Activated CD4-positive, CD25-positive, alpha-beta regulatory T cell (primary cell): ENCODE measurements at places on chromosomes 4 and X.

DNA sequence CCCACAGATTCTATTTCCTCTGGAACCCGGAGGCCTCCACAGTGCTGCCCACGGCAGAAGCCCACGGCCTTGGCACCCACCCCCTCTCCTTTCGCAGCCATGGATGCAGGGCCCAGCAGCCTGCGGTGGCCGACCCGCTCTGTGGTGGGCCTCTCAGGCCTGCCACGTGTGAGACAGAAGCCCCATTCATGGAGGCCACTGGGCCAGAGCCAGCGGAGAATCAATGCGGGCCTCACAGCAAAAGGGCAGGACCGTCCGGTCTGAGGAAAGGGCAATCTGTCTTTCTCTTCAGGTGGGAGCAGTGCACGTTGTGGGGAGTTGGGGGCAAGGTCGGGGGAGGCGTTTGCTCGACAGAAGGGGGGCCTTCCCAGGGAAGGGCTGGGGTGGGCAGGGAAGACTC is 8.4 kb upstream of the HAUS7 start:
- DNase-seq = no peak

DNA sequence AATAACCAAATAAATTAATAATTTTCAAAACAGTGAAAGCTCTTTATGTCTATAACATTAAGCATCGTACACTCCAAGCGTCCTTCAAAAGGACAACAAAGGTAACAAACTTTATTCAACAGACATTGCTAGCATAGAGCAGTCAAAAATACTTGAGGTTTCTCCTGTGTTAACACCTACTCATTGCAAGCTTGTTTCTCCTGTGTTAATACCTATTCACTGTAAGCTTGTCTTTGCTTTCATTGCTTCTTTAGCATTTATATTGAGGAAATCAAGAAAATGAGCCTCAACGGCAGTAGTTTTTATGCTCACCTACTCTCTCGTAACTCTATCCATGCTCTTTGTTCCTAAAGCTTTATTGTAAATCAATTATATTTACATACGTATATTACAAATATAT is 3.5 kb downstream of the SPOCK3 start:
- DNase-seq = no peak

- DNase-seq = no peak
Observed at GRCh38 chr4:166594326-166594946, 639.9 kb downstream of the SPOCK3 start.

GRCh38 chrX:54602563-54602962 is 72.5 kb downstream of the GNL3L start:
- DNase-seq = no peak

GRCh38 chr4:3342182-3342854 is 49.5 kb downstream of the RGS12 start:
- DNase-seq = no peak

DNA sequence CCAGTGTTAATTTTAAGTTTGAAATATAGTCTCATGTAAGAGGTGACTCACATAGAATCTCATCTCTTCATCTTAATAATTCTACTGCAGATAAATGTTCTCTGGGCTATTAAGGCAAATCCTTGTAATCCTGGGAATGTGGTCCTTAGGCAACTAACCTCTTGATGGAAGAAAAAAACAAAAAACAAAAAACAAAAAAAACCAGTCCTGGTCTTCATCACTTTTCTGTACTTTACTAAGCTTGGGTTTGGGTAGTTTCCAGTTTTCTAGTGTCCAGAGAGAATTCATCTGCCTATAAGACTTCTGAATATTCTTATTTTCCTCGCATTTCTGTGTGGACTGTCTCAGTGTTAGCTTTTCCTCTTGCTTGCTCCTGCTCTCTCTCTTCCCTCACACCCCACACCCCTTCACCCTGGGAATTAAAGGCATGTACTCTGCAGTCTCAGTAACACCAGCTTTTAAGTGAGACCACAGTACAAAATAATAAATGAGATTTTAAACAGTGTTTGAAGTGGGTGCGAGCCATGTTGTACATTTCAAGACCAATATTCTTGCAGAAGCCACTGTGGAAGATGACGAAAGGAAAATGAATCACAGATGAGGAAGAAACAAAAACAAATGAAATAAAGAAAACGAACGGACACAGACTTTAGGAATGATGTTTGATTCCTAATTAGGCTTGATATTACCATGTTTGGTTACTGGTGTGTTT is 51.7 kb downstream of the HAND2 start:
- no peak for DNase-seq

DNA sequence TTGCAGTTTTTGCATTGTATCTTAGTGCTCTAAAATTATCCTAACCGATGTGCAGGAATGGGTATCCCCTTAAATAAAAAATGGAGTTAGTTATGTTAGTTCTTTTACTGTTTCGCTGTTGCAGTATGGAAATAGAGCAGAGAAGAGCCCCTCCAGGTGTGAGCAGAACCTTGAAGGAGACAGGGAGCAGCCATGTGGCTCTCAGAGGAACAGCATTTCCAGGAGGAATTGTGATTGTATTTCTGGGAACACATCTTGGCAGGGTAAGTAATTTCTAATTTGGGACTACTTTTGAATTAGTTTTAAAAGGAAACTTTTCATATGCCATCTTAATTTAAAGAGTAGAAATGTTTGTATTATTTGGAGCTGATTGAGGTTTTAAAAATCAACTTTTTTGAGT is 5.3 kb upstream of the CCDC158 start:
- DNase-seq = no peak

DNA sequence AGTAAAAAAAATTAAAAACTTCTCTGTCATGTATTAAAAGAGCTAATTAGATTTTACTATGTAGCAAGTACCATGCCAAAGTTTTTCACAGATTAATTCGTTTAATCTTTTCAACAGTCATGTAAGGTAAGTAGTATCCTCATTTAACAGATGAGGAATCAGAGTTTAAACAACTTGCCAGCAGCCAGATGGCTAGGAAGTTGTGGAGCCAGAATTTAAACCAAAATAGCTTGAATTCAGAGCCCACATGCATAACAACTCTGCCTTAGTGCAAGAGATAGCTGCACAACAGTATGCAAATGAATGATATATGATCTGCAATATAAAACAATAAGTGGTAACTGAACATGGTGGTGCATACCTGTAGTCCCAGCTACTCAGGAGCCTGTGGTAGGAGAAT is 75.3 kb downstream of the NAP1L3 start:
- no peak for DNase-seq

DNA sequence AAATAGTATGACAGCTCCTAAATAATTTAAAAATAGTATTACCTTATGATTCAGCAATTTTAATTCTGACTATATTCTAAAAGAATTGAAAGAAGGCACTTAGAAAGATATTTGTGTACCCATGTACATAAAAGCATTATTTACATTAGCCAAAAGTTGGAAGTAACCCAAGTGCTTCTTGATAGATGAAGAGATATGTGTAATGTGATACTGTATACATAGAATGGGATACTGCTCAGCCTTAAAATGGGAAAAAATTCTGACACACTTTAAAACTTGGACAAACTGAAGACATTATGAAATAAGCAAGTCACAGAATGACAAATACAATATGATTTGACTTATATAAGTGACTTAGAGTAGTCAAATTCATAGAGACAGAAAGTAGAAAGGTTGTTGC is 112.2 kb downstream of the IDS start:
- no peak for DNase-seq

GRCh38 chr4:168101026-168101425 is 8.7 kb downstream of the ANXA10 start:
- DNase-seq = no peak

GRCh38 chr4:158008551-158009218 is 164.1 kb downstream of the GASK1B start:
- no peak for DNase-seq

DNA sequence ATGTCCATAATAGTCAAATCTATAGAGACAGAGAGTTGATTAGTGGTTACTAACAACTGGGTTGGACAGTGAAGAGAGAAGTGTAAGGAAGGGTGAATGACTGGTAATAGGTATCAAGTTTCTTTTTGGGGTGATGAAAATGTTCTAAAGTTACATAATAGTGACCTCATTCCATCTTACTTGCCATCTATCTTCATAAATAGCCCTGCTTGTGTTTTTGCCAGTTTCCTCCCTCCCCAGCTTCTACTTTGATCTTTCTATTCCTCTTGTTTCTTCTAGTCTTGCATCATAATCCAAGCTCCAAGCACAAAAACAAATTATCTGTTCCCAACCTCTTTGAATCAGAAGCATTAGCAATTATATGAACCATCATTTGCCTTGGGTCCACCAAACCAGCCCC is 40.2 kb upstream of the TET2 start:
- no peak for DNase-seq

DNA sequence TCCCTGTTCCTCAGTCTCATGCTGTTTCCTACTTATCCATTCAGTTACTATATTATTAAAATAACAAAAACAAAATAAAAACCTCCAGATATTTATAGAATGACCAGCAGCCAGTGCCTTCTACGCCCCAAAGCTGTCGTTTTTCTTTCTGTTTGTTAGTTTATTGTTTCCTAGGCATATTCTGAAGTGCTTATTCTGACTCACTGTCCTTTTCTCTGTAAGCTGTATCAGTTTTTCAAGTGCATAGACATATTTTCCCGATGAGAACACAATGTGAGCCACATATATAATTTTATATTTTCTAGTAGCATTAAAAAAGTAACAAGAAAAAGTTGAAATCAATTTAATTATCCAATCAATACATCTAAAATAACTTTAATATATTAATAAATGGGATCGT is 2158.6 kb upstream of the TENM3 start:
- DNase-seq = no peak

DNA sequence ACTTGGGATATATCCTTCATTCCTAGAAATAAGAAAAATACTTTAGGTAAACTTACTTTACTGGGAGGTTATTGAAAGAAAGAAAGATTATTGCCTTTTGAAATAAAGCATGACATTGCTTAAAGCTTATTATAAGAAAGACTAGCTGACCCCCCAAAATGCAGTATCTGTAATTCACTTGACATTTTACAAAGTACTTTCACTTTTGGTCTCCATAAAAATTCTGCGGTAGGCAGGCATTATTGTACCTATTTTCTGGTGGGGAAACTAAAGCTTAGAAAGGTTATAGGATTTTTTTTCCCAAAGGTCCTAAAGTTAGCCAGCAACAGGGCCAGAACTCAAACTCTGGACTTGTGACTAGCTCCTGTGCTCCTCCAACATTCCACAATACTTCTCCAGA is 29.7 kb upstream of the TXK start:
- no peak for DNase-seq

DNA sequence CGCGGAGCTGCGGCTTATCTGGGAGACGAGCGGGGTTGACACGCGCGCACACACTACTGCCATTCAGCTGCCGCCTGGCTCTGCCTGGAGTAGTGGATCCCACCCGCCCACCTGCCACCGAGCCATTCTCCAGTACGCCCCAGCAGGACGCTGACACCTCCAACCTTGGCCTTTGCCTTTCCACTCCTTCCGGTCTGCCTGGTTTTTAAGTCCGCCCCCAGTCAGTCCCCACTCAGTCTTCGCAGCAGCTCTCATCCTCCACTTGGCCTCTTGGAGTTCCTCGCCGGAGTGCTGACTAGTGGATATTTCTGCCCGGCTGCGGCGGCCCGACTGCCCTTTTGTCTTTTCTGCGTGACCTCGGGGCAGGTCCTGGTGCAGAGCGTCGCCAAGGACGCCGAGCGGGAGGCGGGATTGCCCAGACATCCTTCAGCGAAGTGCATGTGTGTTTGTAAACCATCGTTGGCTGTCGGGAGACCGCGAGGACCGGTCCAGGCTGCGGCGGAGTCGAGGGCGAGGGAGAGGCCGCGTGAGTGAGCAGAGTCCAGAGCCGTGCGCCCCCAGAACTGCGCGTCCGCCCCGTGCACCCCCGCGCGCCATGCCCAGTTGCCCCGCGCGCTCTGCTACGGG is 1.1 kb downstream of the SLIT2 start:
- DNase-seq = no peak

DNA sequence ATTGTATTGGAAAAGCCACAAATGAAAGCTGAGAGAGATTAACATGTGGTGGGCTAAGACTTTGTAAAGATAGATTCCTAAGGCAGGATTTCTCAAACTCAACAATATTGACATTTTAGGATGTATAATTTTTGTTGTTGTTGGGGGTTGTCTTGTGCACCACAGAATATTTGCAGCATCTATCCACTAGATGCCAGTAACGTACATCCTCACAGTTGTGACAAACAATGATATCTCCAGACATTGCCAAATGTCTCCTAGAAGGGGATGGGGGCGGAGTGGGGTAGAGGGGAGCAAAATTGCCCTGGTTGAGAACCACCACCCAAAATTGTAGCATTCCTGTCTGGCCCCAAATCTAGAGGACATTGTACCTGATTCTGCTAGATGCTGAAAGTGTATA is 14.7 kb upstream of the CBR4 start:
- DNase-seq = no peak

DNA sequence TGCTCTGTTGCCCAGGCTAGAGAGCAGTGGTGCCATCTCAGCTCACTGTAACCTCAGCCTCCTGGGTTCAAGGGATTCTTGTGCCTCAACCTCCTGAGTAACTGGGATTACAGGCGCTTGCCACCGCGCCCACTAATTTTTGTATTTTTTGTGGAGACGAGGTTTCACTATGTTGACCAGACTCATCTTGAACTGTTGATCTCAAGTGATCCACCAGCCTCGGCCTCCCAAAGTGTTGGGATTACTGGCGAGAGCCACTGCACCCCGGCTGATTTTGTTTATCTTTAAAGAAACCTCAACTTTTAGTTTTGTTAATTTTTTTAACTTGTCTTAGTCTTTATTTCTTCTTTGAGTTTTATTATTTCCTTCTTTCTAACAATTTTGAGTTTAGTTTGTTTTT is 163.2 kb downstream of the SLC4A4 start:
- no peak for DNase-seq

GRCh38 chr4:86159216-86159615 is 200.6 kb downstream of the MAPK10 start:
- DNase-seq = no peak

GRCh38 chrX:20352504-20352903 is 85.8 kb upstream of the RPS6KA3 start:
- DNase-seq = no peak

GRCh38 chr4:133920236-133920635 is 281.4 kb downstream of the PABPC4L start:
- DNase-seq = no peak
